Dermis microvascular lymphatic vessel endothelial cell (primary cell): ENCODE measurements at places on chromosomes 7 and 10. TPM values are rescaled to one million over a fixed set of nuclear protein-coding genes. Genes with fewer than 3 reads are reported as not detected.

The PIK3CG gene
- 3.6 and 4.4 TPM in 2 replicates for total RNA-seq

- no peak for DNase-seq
Observed at GRCh38 chr7:50303335-50304128, 984 bp upstream of the IKZF1 start.

The ODAD2 gene
- total RNA-seq, result 0.26 and 0.38 TPM in 2 replicates

DNA sequence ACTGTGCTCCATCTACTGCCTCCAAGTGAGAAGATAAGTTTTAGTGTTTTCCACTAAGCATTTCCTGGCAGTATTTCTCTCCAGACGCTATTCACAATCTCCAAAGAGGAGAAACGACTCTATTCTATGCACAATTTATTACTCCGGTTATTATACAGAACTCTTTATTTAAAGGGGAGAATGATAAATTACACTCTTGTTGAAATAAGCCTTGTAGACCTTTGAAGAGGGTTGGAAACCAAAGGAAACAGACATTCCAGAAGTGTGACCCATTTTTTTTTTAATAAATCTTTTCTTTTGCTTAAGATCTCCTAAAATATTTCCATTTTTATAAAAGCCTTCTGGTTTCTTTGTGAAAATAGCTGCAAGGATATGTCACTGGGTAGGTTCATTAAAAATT lies 76.1 kb upstream of the HDAC9 start:
- DNase-seq, result no peak

DNA sequence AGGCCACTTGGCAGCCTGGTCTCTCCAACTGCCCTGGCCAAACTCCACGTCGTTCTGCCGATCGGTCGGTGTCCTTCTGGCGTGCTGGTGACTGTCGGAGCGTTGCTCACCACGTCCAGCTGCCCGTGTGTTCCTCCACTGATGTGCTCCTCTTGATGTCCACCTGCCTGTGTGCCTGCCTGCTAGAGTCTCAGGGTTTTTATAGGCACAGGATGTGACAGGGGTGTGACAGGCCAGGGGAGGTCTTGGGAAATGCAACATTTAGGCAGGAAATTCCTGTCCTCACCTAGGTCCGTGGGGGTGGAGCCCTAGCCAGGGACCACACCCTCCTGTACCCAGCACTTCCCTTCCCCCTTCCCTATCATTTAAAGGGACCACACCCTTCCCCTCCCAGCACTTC lies 25.2 kb upstream of the CFAP46 start:
- DNase-seq, result peak; percentile 23

DNA sequence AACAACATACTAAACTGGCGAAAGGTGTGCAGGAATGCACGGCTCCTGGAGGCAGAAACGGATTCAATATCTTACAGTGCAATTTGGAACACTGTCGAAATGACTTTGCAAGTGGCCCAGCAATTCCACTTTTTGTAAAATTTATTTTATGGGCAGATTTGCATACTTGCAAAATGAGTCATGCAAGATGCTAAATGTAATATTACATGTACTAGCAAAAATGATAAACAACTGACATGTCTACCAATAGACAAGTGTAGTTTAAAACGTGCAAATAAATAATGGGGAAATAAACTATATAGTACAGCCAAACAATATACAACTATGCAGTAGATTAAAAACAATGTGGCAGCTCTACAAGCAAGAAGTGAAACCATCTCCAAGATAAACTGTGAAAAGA lies 97.7 kb downstream of the ARHGAP12 start:
- no peak for DNase-seq

The RNF148 gene
- 0.51 and 0.89 TPM in 2 replicates for total RNA-seq

The CALML3 gene
- not detected in 2 replicates for total RNA-seq

DNA sequence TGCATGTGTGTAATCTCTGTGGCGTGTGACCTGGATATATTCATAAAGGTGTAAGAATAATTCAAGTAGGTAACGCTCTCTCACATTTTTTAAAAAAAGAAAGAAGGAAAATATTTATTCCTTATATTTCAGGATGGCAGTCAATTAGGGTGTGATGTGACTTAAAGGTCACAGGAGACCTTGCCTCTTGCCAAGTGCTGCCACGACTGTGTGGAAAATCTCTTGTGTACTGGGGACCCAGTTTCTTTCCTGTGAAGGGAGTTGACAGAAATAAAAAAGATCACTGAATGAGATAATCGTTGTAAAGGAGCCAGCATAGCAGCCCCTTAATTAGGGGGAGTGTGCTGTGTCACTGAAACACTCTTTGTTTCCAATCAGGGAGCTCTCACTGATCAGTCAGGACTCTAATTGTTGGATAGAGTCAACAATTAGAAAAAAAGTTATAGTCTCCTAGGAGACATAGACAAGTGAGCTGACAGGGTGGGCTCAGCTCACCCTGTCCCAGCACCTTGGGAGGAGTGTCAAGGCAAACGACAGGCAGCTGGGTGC lies 31.1 kb downstream of the PTPRE start:
- no peak for DNase-seq

The AGR2 gene
- not detected in 2 replicates for total RNA-seq

DNA sequence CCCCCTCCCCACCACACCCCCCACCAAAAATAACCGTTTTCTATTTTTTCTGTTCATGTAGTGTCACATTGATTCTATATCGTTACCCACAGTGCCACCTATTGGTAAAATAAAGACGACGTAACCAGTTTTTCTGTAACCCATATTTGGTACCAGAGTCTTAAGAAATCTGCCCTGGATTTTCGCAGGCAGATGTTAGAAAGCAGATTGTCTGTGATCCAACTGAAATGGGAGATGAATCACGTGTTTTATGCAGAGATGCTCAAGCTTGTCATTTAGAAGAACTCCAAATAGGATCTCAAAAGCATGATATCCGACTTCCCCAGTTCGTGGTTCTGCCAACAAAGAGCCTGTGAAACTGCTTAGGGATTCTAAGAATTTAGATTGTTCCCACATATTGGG lies 261.1 kb upstream of the CSTF2T start:
- DNase-seq, result peak; percentile 6

The LRRC17 gene
- 0.77 and 0.89 TPM in 2 replicates for total RNA-seq

- DNase-seq, result no peak
Observed at GRCh38 chr7:30212701-30213111, 71.7 kb upstream of the ZNRF2 start.

DNA sequence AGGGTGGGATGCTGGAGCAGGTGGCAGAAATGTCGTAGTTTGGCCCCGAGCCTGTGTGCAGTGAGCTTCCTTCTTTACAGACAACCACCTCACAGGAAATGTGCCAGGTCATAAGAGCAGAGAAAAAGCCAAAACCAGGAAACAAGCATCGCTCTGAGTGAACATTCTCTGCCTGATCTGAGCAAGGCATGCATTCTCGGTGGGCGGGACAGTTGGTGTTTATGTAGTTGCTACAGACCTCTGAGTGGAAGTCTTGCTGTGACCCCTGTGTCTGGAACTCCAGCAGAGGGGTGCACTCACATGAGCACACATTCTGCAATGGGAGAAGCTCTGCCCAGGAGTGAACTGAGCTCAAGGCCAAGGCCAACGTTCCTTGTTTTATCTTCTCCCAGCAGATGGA lies 230.1 kb downstream of the TCERG1L start:
- DNase-seq, result no peak
